GM20000 (cell line): ENCODE measurements at places on chromosomes 11 and 22.
A peak's percentile ranks its signal among the peaks of the same experiment; 100 is the strongest.

DNA sequence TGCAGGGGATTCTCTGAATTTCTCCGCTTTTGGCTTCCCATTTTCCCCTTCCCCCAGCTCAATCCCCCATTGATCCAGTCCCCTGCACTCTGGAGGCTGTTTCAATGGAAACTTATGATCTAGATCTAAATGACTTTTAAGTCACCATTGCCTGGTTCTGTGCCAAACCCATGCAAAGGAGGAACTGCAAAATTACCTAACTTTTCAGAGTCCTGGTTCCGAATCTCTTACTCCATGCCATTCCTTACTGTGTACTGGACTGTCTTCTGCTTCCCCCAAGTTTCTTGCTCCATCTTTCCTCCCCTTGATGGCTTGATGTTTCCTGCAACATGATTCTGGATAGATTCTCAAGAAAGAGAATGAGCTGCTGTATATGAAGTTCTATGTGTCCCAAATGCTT, 327.8 kb downstream of the MIAT start:
- DNase-seq: no peak

- DNase-seq: no peak
Observed at GRCh38 chr11:9527481-9528135, 45.9 kb upstream of the WEE1 start.

DNA sequence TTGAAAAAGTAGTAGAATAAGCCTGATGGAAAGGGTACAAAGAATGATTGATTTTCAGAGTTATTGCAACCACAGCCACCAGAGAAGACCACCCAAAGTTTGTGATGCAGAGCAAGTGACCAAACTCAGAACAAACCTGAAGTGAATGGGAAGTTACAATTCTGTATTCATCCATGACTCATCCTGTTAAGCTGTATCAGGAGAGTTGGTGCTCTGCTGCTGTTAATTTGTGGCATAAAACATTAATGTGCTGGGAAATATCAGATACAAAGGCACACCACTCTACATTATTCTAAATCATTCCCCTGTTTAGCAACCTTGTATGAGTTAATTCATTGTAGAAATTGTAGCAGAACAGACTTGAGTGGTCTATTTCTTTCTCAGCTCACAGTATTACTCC, 19.6 kb upstream of the PDGFD start:
- no peak for DNase-seq

DNA sequence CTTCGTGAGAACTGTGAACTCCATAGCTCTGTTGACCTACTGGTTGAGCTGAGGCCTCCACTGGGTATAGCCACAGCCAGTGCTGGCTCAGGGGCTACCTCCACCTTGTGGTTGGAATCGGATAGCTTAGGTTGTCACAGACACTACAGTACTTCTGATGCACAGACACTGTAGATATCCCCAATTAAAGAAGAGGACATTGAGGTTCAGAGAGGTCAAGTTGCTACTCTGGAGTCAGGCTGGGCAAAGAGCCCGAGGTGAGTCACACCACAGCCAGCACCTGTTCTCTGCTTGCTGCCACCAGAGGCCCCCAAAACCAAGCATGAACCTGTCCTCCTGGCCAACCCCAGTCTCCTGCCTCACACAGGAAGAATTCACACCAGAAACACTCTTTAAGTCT, 5.4 kb downstream of the UFD1 start:
- no peak for DNase-seq

DNA sequence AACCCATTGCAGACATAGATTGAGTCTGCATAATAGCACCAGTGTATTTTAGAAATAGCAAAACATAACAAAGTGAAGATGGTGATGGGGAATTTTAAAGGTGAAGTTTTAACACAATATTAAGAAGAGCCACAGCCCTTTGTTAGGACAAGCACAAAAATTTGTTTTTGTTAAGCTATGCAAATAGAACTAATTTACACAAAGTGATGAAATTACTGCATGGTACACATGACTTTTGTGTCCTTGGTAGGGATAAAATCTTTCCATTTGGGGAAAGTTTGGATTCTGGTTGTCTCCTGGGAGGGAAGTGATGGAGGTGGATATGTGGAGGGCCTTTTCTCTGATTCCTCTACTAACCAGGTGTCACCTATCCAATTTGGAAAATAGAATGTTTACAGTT, 50.4 kb upstream of the MTNR1B start:
- no peak for DNase-seq

DNA sequence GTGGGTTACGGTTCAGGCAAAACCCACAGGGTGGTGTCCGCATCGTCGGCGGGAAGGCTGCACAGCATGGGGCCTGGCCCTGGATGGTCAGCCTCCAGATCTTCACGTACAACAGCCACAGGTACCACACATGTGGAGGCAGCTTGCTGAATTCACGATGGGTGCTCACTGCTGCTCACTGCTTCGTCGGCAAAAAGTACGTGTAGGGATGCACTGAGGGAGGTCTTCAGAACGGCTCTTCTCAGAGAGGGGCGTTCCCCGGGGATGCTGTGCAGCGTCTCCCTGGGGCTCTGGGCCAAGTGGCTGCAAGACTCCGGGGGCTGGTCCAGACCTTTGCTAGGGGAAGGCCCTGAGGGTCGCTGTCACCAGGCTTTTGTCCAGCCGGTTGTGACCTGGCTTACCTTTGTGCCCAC, 1.3 kb downstream of the ACR start:
- DNase-seq: no peak

GRCh38 chr11:121191818-121192217, 90.8 kb downstream of the TECTA start:
- no peak for DNase-seq

- DNase-seq: no peak
Observed at GRCh38 chr11:34653851-34654482, 33.1 kb downstream of the EHF start.

DNA sequence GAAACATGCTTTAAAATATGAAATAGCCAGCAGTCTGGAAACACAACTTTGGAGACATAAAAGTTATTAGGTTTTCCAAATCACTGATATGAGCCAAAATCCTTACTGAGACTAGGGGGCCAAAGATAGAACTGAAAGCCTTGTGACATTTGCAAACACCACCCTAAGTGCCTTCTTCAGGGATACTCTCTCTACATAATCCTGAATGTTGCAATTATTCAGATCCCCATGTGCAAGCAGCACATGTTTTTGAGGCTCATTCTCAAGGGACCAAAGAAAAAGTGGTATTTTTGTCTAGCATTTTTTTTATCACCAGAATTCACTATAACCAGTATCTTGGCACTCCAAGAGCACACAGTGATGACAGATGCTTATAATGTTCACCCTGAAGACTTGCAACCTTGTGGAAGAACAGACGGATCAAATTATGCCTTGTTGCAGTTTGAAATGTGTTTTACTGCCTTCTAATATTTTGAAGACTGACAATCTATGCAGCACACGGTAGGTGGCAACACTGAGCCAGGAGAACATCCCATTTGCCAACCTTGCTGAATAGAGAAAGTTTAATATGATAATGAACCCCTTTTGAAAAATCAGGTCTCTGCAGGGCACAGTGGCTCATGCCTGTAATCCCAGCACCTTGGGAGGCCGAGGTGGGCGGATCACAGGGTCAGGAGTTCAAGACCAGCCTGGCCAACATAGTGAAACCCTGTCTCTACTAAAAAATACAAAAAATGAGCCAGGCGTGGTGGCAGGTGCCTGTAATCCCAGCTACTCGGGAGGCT, 78.5 kb downstream of the PLEKHA7 start:
- peak; percentile 58 for DNase-seq

DNA sequence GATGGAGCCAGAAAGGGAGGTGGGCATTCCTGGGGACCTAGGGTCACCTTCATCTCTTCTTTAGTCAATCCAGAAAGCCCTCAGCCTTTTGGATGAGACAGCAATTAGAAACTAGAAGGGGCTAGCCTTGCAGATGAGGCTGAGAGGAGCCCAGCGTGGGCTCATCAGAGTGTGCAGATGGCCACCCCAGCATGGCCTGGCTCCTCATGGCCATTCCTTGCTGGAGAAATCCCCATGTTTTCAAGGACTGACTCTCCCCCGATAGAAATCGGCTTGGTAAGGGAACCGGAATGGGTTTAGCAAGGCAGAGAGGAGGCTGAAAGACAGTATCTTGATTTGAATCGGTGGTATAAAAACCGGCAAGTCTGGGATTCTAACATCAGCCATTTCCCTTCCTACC, 274.6 kb downstream of the BUD13 start:
- no peak for DNase-seq

GRCh38 chr11:9573775-9574621, 528 bp downstream of the WEE1 start:
- DNase-seq: peak; percentile 61

GRCh38 chr11:119320776-119321524, 4.0 kb upstream of the MCAM start:
- DNase-seq: peak; percentile 88

GRCh38 chr22:26536056-26536761, 23.9 kb upstream of the TFIP11 start:
- DNase-seq: no peak

DNA sequence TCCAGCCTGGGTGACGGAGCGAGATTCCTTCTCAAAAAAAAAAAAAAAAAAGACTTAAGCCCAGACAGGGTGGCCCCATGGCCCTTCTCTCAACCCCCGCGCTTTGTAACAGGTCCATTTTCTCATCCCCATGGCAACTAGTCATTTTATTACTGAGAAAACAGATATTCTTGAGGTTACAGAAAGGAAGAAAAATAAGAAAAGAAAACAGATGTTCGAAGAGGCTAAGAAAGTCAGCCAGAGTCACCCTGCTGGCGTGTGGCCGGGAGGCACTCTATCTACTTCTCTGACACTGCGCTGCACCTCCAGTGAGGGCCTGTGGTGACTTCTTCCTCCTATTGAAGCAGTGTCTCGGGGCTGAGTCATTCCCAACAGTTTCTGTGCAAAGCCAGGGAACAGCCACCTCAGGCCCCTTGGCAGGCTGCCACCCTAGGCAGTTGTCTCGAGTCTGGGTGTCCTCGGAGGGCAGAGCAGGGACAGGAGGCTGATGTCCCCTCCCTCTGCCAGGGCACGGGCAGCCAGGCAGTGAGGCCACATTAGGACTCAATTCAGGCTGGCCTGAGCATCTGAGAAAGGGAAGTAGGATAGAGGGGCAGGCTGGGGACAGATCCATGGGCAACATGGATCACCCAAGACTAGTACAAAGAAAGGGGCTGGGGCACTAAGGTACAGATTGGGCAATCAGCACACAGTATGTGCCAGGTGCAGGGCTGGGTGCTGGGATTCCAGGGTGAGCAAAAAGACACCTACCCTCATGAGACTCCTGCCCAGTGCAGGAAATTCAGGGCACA, 16.4 kb upstream of the SYVN1 start:
- DNase-seq: peak; percentile 23

DNA sequence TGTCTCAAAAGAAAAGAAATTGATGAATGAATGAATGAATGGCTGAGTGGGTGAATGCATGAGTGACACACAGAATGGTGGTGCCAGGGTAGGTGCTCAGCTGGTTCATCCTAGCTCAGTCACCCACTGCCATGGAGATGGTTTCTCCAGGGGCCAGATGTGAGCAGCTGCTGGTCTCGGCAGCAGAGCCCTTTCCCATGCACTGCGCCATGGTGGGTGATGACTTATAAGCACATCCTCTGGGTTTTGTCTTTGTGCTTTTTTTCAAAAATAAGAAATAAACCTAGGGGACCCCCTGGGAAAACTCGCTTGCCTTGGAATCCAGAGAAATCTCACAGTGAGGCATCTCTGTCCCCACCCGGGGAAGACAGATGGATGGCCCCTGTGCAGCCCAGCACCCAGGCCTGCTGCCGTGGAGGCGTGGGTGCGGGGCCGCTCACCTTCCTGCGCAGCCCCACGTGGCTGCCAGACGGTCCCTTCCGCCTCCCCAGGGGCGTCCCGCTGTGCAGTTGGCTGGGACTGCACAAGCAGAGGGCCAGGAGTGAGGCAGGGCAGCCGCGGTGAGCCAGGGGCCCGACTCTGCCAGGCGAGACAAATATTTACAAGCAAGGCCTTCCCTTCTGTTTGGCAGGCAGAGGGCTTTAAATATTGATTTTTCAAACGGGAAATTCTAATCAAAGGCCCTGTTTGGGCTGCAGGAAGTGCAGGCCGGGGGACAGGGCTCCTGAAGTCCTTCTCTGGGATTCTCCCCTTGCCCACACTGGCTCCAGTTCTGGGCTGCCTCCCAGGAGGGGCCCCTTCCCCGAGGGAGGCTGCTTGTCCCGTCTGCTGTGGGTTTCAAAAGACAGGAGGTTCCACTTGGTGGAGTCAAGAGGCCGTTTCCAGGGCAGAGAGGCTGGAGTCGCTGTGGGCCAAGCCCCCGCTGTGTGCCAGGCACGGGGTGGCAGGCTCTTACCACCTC, 24.3 kb downstream of the MPPED1 start:
- DNase-seq: no peak

DNA sequence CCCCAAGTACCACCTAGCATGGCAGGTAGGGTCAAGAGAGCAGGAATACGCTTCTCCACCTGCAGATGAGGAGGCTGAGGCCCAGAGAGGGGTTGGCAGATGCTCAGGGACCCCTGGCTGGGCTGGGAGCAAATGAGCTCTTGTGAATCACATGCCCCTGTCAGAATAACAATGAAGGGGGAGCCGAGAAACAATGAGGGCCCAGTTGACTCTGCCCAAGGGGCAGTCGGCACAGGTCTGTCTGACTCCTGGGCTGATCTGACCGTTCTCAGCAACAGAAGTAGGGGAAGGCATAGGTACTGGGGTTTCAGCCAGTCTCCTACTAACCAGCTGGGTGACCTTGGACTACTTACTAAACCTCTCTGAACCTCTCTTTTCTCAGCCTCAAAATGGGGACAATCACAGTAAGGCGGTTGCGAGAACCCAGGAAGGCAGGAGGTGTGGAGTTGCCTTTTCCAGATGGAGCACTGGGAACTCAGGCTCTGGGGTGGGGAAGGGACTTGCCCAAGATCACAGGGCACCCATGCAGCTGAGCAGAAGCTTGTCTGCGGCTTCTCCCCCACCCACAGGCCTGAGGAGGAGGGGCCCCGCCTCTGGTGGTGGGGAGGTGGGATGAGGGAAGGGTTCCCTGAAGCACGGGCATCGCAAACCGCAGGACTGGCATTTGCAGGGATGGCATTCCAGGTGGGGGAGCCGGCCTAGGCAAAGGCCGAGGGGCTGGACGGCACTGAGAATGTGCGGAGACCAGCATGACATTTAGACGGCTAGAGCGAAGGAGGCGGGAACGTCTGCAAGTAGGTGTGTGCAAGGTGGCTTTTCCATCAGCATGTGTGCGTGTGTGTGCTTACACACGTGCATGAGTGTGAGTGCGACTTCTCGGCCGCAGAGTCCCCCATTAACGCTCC, 163.0 kb downstream of the MN1 start:
- DNase-seq: no peak

GRCh38 chr11:80165744-80166143, 724.9 kb upstream of the TENM4 start:
- no peak for DNase-seq

GRCh38 chr22:38886333-38886732, 14.3 kb upstream of the CBX6 start:
- DNase-seq: no peak

DNA sequence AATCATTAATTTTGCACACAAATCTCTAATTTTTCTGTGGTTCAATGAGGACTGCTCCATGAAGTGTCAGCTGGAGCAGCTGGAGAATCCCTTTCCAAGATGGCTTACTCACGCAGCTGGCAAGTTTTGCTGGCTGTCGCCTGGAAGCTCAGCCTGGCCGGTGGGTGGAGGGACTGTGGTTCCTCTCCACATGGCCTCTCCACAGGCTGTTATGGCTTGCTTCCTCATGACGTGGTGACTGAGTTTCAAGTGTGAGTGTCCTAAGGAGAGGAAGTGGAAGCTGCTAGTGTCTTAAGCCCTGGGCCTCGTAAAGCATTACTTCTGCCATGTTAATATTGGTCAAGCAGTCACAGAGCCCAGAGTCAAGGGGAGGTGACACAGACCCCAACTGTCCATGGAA, 14.0 kb upstream of the NRIP3 start:
- no peak for DNase-seq

GRCh38 chr11:12746593-12747097, 72.4 kb downstream of the TEAD1 start:
- no peak for DNase-seq

GRCh38 chr11:65315204-65315865, 669 bp downstream of the CDC42EP2 start:
- peak; percentile 90 for DNase-seq
